ENCODE measurements at places on chromosomes 6 and 20.

DNA sequence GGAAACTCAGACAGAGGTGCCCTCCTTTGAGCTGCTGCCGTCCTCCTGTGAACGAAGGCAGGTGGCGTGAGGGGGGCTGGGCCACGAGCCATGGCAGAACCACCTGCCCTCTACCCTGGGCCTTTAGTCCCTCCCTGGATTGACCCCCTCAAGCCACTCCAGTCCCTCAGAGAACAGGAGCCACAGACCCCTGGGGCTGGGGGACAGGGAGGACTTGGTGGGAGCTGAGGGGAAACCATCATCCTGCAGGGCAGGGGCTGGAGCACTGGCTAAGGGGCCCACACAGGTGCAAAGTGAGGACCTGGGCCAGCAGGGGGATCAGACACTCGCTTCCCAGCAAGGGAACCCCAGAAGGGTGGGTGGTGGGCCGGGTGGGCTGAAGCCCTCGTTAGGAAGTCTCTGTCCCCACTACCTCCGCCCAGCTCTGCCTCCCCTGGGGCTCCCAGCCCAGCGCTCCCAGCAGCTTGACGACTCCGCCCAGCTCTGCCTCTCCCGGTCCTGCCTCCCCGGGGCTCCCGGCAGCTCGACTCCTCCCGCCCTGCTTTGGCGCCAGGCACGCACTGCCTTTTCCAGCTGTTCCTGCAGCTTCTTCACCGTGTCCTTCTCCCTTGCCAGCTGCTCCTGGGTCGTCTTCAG is 44.4 kb downstream of the DSTN start:
- no peak for DNase-seq

DNA sequence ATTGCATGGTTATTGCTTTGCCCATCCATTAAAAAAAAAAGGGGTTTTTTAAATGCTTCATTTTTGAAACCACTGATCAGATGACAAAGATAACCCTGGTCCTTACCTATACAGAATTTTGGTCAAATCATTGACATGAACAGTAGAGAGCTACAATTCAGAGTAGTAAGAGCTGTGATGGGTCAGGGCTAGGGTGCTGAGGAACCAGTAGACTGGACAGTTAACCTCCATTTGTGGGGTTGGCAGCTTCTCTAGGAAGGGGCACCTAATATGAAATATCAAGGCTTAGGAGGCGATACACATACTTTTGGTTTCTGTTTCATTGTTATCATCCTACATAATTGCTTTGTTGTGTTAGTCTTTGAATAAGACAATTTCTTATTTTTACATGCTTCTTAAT is 55.1 kb downstream of the ORC3 start:
- no peak for DNase-seq

DNA sequence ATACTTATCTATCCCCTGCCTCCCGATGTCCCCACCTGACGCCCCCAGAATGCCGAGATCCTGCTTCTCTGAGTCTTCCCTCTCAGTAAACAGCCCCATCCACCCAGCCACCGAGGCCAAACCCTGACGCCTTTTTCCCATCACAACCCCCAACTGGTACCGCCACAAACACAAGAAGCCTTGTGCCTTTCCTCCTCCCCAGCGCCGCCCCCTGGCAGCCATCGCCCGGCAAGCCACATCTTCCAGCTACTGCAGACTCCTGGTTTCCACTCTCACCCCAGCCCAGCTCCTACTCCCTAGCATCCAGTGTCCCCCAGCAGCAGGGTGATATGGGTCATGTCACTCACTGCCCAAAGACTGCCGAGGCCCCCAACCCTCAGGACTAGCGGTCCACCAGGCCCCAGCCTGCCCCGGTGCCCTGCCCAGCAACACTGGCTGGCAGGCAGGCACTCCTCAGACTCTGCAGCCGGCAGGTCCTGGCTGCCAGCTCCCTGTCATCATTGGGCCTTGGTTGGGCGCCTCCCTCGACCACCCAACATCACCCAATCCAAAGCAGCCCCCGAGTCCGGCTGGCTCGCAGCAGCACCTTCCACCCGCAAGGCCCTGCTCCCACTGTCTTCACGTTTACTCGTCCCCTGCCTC is 11.2 kb downstream of the TCFL5 start:
- no peak for DNase-seq

DNA sequence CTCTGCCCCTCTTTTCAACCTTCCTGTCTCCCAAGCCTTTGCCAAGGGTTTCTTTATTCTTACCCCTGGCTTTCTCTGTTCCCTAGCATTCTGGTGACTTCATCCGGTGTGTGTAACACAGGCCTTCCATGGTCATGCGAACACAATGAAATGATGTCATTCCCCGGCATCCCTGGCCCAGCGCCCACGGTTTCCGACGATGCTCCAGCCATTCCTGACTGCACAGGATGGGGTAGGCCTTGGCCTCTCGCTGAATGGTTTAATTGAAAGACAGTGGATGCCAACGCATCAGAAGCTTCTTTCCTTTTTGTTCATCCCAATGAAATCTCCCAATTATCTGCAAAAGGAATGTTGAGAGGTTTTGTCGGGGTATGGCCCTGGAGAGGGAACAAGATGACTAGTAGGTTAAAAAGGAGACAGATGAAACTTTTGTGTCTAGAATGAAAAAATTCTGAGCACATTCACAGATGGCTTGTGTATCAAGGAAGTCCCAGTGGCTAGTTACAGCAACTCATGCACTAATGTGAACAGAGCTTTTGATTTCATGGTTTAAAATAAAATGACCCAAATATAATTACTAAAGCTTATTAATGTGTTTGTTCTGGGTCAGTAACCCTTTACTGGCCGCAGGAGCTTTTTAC is 655.0 kb downstream of the QKI start:
- DNase-seq, result no peak

GRCh38 chr6:43616725-43617472 is 12.2 kb downstream of the GTPBP2 start:
- no peak for DNase-seq
